ENCODE measurements at places on chromosomes 16 and 17. TPM values are rescaled to one million over a fixed set of nuclear protein-coding genes. Genes with fewer than 3 reads are reported as not detected.

IL34 gene
- total RNA-seq: 0.34 TPM

ACE gene
- not detected for total RNA-seq

MYH13 gene
- total RNA-seq: not detected

SOX8 gene
- 0.14 TPM for total RNA-seq

ABCC11 gene
- total RNA-seq: not detected

CHST6 gene
- 0.03 TPM for total RNA-seq

E2F4 gene
- total RNA-seq: 91.2 TPM

ETV4 gene
- 36.0 TPM for total RNA-seq

BCKDK gene
- 83.0 TPM for total RNA-seq

- no peak for DNase-seq
Measured at GRCh38 chr17:77049440-77049839, 91.3 kb upstream of the SEC14L1 start.

DNA sequence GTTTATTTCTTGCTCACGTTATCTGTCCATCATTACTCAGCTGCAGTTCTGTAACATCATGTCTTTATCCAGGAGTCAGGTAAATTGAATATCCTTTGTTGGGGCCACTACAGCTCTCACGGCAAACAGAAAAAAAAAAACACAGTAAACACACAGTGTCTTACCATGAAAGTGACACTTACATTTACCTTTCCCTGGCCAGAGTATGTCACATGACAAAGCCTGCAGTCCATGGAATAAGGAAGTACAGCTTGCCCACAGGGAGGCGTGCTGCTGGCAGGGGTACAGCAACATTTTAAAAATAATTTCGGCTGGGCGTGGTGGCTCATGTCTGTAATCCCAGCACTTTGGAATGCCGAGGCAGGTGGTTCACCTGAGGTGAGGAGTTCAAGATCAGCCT, 85.7 kb upstream of the HS3ST4 start:
- no peak for DNase-seq

DNA sequence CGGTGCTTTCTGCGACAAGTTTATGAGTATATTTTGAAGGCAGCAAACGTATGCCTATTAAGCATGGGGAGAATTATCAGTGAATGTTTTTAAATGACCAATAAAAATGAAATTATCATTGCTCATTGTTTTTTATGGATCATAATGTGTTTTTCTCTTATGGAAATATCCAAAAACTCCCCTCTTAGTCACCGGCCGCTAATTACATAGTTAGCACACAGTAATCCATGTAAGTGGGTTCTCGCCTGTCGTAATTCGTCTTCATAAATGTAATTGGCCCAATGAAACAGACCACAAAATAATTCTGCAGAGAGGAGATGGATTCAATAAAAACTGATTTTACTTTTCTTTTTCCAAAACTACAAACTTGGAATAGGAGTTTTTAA, 69.3 kb downstream of the WSCD1 start:
- no peak for DNase-seq

GRCh38 chr17:49349541-49349940, 12.5 kb downstream of the ZNF652 start:
- no peak for DNase-seq

- DNase-seq: no peak
Measured at GRCh38 chr17:15023589-15024336, 241.4 kb downstream of the PMP22 start.

GRCh38 chr16:74485916-74486315, 64.6 kb upstream of the CLEC18B start:
- no peak for DNase-seq

GRCh38 chr16:22789281-22789945, 24.5 kb upstream of the HS3ST2 start:
- DNase-seq: no peak

- no peak for DNase-seq
Measured at GRCh38 chr17:48159232-48159631, 51.7 kb downstream of the SNX11 start.

DNA sequence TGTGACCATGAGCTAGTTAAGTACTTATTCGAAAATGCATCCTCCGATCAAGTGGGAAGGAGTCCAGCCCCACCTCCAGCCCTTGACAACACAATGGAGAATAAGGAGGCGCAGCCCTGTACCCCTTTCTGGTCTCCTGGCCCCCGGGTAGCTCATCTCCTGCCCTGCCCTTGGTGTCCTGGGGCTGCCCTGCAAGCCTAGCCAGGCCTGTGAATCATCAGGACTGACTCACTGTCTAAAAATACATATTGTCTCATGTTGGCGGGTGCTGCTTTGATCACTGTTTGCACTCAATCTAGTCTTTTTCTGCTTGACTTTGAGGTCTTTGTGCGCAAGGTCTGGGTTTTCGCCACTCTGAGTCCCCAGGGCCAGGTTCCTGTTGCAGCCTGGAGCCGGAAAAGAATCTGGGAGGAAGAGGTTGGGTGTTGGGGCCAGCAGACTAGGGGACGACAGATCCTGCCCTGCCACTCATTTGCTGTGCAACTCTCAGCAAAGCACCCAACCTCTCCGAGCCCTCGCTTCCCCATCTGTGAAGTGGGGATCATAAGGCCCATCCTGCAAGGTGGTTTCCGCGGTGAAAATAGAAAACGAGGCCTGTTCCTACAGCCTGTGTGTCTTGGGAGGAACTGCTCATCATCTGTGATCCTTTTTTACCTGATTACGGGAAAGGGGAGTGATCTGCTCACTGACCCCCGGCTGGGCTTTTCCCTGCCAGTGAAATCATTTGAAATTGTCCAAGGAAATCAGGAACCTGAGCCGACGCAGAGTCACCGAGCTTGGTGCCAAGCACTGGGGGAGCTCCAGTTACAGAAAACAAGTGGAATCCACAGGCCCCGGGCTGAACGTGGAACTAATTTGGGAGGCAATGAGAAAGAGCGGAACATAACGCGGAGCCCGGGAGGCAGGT, 230.4 kb downstream of the PARN start:
- DNase-seq: peak; percentile 84

- DNase-seq: no peak
Measured at GRCh38 chr17:37432671-37433070, 26.0 kb downstream of the TADA2A start.

- peak; percentile 89 for DNase-seq
Measured at GRCh38 chr16:84228256-84228838, 11.5 kb downstream of the KCNG4 start.

DNA sequence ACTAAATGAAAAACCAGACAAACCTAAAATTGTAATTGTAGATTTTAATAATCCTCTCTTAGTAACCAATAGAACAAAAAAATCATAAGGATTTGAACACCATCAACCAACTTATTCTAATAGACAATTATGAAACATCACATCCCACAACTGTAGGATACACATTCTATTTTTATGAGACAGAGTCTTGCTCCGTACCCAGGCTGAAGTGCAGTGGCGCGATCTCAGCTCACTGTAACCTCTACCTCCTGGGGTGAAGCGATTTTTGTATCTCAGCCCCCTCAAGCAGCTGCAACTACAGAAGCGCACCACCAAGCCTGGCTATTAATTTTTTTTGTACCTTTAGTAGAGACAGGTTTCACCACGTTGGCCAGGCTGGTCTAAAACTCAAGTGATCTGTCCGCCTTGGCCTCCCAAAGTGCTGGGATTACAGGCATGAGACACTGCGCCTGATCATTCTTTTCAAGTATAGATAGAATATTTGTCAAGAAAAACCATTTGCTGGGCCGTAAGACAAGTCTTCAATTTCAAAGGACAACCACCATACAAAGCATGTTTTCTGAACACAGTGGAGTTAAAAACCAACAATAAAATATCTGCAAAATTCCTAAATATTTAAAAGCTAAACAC, 49.8 kb downstream of the CREBBP start:
- DNase-seq: no peak

DNA sequence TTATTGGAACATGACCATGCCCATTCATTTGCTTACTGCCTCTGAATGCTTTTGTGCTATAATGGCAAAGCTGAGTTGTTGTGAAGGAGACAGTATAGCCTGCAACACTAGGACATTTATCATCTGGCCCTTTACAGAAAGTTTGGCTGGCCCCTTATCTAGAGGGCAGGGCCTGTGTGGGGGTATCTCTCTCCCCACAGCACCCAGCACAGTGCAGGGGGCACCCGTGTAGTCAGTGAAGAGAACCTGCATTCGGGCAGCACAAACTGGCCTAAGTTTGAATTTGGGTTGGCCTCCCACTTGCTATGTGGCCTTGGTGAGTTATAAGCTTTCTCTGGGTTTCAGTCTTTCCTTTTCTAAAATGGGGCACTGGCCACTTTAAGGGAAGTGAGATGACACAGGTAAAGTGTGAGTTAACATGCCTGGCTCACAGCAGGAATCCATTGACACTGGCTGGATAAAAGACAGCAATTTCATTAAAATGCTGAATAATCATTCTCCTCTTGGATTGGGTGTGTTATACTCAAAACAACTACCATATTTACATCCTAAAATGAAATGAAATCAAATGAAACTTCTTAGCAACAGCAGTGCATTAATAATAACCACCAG, 12.1 kb downstream of the UBE2O start:
- no peak for DNase-seq

GRCh38 chr17:50397919-50398285, 579 bp upstream of the LRRC59 start:
- no peak for DNase-seq

- DNase-seq: no peak
Measured at GRCh38 chr17:9443811-9444210, 131.8 kb downstream of the STX8 start.

DNA sequence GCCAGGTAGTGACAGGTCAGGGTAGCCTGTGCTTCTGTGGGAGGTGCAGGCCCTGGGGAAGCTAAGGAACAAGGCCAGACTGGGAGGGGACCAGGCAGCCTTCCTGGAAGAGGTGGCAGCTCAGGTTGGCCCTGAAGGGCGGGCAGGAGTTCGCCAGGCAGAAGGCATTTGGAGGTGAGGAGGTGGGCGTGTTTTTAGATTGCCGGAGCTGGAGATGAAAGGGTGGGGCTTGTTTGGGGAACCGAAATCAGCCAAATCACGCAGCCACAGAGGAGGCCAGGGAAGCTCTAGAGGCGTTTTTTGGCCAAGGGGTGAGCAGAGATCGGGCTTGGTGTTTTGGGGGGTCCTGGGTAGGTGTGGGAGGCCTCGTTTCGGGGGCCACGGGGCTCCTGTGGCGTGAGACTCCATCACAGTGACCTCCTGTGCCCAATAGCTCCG, 7.6 kb downstream of the ADCY7 start:
- DNase-seq: no peak

Measured in Caki2 (cell line).